T-helper 2 cell (primary cell): ENCODE measurements at places on chromosomes 12 and 14.

DNA sequence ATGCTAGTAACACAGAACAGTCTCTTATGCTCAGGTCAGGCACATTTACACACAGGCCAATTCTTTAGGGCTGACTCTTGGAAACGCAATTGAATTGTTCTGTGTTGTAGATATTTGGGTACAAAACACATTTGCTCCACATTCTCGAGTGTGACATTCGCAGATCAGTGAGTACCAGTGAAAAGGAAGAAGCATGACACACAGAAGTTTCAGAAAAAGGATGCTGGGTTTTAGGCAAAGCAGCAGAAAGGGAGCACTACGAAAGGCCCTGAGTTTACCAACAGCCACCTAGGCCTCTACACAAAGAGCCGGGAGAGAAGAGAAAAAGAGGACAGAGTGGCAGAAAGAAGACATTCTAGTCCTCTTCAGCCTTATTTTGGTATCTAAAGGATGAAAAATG lies 254.4 kb upstream of the BTG1 start:
- DNase-seq = peak; percentile 50

- no peak for DNase-seq
These were observed 105.4 kb upstream of the NAP1L1 start for GRCh38 chr12:76189851-76190250.

DNA sequence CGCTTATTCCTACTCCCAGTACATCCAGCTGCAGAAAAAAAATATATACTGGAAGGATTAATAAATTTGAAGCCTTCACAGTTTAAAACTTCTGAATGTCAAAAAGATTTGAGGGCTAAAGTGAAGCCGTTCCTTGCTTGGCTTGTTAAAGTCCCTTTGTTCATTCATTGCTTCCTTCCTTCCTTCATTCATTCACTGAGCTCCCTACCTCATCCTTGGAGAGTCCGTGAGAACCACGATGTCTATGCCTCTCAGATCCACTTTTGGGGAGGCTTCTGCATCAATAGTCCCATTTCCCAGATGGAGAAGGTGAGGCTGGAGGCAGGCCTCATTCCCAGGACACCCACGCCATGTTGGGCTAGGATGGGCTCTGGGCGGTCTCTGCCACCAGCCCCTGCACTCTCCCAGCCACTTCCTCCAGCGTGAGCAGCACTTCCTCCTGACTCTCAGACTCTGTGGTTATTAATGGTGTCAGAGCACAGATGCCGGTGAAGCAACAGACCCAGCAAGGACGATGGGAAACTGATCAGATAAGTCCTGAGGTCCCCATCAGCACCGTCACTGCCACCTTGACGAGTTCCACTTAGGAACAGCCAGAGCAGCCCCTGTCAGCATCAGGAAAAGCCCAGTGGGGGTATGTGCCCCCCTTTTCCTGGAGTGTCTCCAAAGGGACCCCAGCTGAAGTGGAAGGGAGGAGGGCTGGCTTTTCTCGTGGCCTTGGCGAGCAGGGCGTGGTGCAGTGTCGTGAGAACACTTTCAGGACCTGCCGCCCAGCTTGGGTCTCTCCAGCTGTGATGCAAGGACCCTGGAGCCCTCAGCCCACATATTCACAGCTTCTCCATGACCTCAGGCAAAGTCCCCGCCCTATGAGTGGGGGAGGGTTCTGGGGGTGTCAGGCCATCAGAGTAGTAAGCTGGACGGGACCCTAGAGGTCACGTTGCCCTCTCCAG lies 21.2 kb downstream of the ASB2 start:
- DNase-seq = peak; percentile 37

- no peak for DNase-seq
These were observed 9.4 kb upstream of the GAS2L3 start for GRCh38 chr12:100564090-100564489.

GRCh38 chr14:35332517-35333263 lies 40.5 kb downstream of the PSMA6 start:
- no peak for DNase-seq

DNA sequence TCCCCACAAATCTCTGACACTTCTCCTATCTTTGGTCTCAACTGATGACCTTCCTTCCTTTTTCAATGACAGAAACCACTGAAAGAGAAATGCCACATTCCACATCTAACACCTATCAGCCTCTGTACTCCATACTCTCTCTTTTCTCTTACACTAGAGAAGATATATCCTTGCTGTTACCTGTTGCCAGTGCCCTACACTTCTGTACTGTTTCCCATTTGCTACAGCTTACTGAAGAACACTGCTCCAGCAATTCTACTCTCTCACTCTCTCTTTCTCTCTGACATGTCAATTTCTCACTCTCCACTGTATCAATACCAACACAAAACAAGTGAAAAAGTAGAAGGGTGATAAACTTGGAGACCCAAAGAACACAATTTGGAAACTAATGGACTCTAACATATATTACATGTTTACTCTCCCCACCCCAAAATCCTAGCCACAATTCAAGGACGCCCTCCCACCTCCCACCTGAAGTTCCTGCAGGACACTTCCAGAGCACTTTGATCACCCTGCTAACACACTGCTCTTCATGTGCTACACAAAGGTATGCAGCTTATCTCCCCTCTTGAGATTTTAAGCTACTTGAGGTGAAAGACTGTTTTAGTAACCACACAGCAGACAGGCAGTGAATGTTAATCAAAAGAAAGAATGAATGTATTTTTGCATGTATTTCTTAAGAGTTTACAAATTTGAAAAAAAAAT lies 95.0 kb downstream of the MED13L start:
- DNase-seq = no peak

DNA sequence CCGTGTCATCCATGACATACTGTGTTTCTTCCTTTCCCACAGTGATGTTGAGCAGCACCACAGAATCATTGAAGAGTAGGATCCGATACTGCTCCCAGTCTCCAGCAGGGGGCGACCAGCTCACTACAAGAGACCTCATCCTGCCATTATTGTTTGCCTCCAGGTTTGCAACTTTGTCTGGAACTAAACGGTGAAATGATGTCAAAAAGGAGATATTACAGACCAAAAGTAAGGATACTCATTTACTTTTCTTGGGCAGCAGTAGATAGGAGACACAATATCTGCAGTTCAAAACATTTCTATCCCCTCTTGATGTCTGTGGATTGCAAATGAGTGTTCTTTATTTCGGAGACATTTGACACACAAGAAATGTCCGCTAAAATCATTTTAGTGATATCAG lies 47.2 kb downstream of the PTPRB start:
- DNase-seq = peak; percentile 54

DNA sequence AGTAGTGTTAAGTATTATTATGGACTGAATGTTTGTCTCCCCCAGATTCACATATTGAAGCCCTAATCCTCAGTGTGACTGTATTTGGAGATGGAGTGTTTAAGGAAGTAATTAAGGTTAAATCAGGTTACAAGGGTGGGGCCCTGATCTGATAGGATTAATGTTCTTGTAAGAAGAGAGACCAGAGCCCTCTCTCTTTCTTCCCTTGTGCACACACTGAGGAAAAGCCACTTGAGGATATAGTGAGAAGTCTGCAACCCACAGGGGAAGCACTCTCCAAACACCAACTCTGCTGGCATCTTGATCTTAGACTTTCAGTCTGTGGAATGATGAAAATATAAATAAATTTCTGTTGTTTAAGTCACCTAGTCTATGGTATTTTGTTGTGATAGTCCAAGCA lies 2.2 kb upstream of the KLRG1 start:
- no peak for DNase-seq

- DNase-seq = peak; percentile 32
These were observed 3.8 kb downstream of the TXNRD1 start for GRCh38 chr12:104219361-104219892.

DNA sequence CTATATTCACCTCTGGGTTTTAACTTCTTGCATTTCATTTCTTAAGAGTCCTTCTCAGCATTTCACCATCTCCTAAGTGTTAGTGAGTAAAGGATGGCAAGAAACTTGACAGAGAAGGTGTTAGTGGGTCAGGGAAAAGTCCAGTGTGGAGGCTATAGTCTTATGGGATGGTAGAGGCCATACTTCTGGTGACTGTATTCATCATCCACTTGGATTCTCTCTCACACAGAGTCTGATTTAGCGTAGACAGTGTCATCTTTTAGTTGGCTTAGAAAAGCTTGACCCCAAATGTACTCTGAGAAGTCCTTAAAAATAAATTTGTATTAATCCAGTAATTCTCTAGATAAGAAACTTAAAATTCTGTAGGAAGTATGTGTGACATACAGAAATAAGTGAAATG lies 232.4 kb upstream of the FBXO33 start:
- DNase-seq = no peak

DNA sequence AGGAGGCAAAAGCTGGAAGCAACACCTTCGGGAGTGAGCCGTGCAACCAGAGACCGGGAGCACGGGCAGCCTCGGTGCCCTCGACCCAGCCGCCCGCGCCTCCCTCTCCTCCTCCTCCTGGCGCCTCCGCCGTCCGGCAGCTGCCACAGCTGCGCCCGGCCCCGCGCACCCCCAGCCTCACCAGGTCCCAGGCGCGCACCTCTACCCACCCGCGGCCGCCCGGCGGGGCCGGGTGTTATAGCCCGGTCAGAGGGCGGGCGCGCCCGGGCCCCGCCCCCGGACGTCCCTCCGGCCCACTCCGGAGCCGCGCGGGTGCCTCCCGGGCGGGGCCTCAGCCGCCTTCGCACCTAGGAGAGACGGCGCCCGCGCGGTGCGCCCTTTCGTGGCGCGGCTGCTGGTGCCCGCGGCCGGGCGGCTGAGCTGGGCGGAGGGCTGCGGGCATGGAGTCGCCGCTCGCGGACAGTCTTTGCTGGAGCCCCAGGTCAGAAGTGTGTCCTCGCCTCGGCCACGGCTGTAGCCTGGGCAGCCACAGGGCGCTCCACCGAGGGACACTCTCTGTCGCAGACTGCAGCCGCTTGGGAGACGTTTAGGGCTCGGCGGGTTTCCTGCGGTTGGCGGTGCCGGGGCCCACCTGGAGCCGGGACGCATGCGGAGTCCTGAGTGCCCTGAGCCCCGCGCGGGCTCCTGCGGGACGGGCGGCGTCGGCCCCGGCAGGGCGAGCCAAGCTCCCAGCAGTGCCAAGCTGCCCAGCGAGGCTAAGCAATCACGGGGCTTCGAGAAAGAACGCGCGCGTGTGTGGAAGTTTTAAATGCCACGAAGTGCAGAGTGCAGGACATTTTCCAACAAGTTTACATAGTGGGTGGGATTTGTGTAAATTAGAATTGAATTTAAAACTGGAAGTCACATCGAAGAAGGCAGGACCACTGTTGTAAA lies at the start of gene CPM:
Gene CPM, minus strand, starts transcription at position 211 of the 933 bp plus-strand sequence. CDS start 334 bp downstream, outside the sequence.
- DNase-seq = peak; percentile 39

GRCh38 chr12:118372541-118373495 lies at the start of gene TAOK3:
TAOK3 (minus strand) TSS chr12:118372907; CDS start chr12:118255567, 117,340 bp downstream.
- peak; percentile 99 for DNase-seq

- no peak for DNase-seq
These were observed 120.5 kb upstream of the NCOR2 start for GRCh38 chr12:124687917-124688316.

DNA sequence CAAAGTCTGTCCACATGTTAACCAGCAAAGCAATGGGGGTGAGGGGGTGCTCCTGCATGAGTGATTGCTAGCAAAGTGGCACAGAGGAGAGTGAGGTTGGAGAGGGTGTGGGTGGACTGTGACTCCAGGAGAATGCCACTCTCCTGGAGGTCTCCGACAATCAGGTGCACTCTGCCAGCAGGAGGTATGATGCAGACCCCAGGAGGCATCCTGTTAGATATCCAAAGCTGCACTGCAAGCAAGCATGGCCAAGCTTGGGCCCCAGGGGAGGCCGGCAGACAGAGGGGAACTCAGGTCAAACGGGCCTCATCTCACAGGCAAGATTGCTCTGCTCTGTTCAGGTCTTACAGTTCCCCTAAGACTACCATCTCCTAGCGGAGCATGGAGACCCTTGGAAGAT lies 73.5 kb upstream of the ALX1 start:
- no peak for DNase-seq

DNA sequence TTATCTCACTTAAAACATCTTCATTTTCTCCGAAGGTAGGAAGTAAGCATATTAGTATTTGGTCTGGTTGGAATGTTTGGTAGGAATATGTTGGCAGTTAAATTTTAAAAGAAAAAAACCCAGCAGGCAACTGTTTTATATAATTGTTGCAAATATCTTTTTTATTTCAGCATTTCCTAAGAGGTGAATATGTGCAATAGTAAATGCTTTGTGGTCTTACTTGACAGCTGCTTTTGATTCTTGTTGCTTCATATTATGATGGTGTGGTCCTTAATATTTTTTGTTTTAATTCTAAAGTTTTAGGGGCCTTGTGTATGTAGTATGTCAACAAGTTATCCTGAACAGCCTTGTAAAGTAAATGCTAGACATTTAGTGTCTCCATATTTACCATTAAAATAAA lies 6.3 kb downstream of the TRAFD1 start:
- DNase-seq = no peak

GRCh38 chr12:124703856-124704255 lies 136.4 kb upstream of the NCOR2 start:
- no peak for DNase-seq

GRCh38 chr14:74684434-74684833 lies 28.4 kb downstream of the AREL1 start:
- DNase-seq = no peak

DNA sequence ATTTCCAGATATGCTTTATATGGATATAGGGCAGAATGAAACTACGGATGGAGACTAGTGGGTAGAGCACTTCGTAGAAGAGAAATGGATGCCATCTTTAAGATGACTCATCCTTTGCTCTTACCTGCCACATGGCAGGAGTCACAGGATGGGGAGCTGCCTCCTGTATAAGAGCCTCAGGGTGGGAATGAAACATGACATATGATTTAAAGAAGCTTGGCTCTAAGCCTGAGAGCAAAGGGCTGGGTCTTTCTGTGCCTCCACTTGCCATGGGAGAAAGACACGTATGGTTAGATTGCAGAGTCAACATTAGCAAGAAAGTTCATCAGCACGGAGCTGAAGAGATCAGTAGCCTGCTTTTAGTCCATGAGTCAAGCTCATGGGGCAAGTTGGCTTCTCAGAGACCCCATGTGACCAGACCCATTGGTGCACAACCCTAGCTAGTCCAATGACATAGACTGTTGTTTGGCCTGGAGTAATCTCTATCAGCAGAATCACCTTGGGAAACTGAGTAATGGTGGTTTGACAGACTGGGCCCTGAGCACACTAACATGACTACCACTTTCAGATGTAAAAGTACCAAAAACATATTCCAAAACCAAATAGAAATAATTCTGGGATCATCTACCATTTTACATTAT lies 38.1 kb upstream of the IL22 start:
- DNase-seq = no peak

DNA sequence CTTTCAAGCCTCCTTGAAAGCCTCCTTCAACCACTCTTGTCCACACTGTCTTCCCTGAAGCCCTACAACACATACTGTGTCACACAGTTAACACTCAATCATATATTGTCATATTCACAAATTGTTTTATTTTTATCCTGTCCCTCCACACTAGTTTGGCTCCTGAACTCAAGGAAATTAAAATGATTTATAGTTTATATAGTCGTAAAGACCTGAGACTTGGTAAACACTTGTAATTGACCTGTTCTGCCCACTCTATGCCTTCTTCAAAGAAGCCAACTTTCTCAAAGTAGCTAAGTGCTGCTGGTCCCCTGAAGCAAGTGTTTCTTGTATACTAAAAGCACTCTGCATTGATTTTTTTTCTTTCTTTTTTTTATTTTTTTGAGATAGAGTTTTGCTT lies 15.6 kb upstream of the NEK9 start:
- no peak for DNase-seq

GRCh38 chr12:93847517-93848474 lies 170.6 kb downstream of the CRADD start:
- DNase-seq = no peak
